ENCODE measurements at places on chromosomes 11 and 22.

- DNase-seq: no peak
These were observed 24.1 kb downstream of the OR2AT4 start for GRCh38 chr11:75072582-75072981.

- no peak for DNase-seq
These were observed 1.0 kb downstream of the ST14 start for GRCh38 chr11:130160498-130161155.

DNA sequence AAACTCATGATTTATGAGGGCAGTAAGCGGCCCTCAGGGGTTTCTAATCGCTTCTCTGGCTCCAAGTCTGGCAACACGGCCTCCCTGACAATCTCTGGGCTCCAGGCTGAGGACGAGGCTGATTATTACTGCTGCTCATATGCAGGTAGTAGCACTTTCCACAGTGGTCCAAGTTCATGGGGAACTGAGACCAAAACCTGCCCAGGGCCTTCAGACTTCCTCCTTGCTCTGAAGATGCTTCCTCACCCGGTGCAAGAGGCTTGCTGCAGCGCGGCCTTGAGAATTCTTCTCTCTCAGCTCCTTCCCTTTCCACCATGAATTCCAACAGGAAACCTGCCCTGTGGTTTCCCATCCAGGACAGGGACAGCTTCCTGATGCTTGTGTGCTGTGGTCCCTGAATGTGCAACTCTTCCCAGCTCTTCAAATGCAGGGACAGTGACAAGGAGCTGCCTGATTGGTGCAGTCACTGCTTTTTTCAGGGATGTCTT is 53.9 kb downstream of the GGTLC2 start:
- DNase-seq: peak; percentile 20

- DNase-seq: peak; percentile 90
These were observed 482 bp downstream of the DDX17 start for GRCh38 chr22:38505541-38506117.

DNA sequence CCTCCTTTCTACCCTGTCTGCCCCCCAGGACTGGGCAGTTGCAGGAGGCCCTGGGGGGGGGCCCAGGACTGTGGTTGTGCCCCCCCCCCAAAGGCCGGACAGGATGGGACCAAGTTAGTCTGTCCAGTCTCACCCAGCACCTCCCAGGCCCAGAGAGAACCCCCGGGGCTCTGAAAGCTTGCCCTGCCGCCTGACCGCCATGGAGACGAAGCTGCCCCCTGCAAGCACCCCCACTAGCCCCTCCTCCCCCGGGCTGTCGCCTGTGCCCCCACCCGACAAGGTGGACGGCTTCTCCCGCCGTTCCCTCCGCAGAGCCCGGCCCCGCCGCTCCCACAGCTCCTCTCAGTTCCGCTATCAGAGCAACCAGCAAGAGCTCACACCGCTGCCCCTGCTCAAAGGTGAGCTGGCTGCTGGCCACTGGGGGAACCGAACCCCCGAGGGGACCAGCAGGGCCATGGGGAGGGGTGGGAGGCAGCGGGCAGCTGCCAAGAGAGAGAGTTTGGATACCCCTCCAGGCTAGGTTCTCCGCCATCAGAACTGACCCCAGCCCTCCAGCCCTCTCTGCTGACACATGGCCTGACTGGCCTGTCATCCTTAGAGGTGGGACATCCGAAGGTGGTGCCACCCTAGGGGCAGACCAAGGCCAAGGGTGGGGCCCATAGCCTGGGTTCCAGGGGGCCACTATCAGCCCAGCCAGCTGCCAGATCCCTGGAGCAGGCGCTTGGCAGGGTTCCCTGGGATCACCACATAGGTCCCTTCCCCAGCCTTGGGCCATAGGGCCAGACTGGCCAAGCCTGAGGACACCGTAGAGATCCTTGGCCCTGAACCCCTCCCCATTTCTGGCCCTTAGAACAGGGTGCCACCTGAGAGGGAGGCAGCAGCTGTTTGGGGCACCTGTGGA is 1.3 kb downstream of the PPP2R5B start:
- no peak for DNase-seq

DNA sequence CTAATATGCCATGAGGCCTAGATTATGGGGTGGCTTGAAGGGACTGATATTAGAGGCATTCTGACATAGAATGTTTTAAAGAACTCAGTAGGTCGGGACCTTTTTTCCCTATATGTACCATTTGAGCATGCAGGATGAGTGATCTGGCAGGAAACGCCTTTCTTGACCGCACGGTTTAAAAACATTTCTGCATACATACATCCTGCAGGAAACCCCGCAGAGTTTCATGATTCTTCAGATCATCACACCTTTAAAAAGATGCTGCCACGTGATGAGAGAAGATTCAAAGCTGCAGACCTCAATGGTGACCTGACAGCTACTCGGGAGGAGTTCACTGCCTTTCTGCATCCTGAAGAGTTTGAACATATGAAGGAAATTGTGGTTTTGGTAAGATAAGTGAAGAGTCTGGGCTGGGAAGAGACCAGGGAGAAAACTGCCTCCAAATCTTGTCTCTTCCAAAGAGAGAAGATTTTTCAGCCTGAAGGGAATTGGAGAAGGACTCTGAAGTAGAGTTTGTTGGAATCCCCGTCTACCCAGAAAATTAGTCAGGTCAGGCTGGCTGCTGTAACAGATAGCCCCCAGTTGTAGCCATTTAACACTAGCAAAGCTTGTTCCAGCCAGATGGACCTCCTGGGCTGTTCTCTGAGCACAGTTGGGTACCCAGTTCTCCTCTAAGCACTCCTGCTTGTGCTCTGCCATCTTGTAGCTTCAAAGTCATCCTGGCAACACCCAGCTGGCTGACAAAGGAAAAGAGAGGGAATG is 7.4 kb downstream of the RCN1 start:
- DNase-seq: no peak

DNA sequence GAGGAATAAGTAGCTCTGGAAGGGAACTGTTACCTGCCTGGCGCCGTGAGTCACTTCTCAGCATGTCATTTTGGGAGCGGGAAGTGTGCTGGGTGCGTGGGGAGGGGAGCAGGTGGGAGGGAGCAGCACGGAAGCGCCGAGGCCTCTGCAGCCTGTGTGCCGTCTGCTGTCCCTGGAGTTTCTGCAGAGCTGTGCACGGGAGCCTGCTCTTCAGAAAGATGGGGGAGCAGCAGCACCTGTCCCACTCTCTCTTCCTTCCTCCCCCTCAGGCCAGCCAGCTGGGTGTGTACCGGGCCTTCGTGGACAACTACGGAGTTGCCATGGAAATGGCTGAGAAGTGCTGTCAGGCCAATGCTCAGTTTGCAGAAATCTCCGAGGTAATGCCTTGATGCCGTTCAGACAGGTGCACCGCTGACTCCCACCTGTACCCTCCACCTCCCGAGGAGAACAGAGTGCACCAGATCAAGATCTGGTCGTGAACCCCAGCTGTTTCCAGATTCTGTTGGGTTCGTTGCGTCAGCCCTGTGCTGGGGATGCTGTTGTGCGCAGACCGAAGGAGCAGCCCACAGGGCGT is 87.9 kb downstream of the BCR start:
- no peak for DNase-seq

- no peak for DNase-seq
These were observed 4.9 kb downstream of the SEC14L4 start for GRCh38 chr22:30500628-30501027.

- DNase-seq: no peak
These were observed 2.8 kb downstream of the ALKBH8 start for GRCh38 chr11:107562647-107563208.

DNA sequence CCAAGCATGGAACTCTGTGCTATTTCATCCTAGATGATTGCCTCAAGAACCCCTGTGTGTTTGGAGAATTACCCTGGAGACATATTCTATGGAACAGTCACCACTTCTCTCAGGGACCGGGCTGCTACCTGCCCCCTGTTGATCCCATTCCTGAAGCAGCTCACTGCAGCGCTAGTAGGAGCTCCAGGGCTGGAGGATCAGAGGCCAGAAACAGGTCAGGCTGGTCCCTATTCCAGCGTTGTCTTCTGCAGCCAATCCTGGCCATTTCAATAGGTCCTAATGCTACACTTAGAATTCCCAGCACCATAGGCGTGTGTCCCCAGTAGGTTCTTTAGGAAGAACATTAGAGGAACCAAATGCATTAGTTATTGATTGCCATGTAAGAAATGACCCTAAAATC is 48.9 kb downstream of the BTG4 start:
- DNase-seq: no peak

- no peak for DNase-seq
These were observed 10.5 kb downstream of the CTSC start for GRCh38 chr11:88327061-88327460.

- DNase-seq: no peak
These were observed 108.3 kb upstream of the ANO5 start for GRCh38 chr11:22084564-22084963.

DNA sequence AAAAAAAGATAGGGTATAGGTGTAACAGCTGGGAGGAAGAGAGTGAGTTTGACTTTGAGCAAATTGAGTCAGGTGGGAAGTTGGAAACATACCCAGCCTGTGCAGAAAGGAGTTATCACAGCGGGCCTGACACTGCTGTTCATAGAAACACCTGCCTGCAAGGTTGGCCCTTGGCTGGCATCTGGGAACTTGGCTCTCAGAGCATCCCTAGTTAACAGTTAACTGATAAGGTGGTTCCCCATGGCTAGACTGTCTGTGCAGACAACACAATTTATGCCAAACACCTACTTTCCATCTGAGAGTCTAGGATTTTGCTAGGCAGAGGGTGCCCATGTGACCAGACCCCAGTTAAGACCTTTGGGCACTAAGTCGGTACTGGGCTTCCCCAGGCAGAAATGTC is 31.4 kb downstream of the ADAMTS8 start:
- no peak for DNase-seq

GRCh38 chr11:33317662-33318061 is 60.5 kb downstream of the HIPK3 start:
- no peak for DNase-seq

GRCh38 chr22:50146439-50147238 is 23.9 kb upstream of the PANX2 start:
- DNase-seq: no peak

DNA sequence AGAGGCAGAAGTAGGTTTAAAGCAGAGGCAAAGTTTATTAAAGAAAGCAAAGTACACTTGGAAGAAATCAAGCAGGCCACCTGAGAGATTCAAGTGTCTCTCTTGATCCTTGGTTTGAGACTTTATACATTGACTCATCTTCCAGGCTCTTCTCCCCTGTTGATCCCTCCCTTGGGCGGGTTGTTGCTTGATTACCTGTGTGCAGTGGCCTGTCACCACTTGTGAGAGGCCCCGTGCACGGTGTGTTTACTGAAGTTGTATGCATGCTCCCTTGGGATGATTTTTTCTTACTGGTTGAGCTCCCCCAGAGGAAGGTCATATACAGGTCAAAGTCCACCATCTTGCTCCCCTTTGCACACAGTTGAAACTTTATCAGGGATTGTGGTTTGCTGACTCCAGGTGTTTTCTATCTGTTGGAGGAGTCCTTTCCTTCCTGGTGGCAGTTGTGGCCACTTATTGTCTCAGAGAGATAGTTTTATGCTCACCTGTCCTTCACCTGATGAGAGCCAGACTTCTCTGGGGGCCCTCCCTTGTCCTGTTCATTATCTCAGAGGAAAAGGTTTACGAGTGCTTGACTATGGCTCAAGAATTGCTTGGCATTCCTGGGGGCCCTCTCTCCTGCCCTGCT is 16.3 kb upstream of the RBMXL2 start:
- no peak for DNase-seq

Data from cardiac septum (tissue), 1 donor.